ENCODE measurements at places on chromosomes 2 and 18.

DNA sequence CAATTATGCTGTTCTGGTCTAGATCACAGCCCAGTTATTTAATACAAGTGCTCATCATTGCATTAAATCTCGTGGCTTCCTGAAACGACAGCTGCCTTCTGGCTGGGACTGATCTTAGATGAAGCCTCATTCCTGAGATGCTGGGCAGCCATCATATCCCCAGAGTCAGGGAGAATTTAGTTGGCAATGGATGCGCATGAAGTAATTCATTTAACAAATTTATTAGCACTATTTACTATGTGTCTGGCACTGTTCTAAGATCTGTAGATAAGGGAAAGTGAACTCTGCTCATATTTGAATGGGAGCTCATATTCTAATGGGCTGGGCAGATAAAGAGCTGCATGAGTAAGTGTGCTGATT lies 244.7 kb downstream of the KCNS3 start:
- DNase-seq = no peak

GRCh38 chr2:204691911-204692510 lies 146.7 kb downstream of the PARD3B start:
- peak; percentile 68 for DNase-seq

- DNase-seq = no peak
These were observed 231.9 kb upstream of the MGAT5 start for GRCh38 chr2:134021830-134022524.

GRCh38 chr2:225040856-225041206 lies 1.4 kb downstream of the DOCK10 start:
- no peak for DNase-seq

GRCh38 chr2:122136056-122136455 lies 380.6 kb downstream of the TSN start:
- no peak for DNase-seq

DNA sequence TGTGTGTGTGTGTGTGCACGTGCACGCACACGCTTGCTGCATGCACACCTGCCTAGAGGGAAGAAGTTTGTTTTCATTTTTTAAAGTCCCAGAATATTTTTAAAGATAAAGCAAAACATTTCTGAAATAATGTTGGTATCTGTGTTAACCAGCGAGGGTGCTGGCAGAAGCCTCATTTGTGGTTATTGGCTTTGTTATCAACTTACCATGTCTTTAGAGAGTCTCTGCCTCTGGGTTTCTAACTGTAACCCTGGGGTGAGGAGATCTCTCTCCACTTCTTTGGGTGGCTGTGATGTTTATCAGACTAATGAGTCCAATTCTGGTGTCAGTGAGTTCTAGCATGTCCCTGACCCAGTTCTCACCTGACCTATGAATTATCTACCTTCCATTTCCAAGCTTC lies 927.6 kb upstream of the FANCL start:
- DNase-seq = no peak

- no peak for DNase-seq
These were observed 110.9 kb downstream of the CABYR start for GRCh38 chr18:24249716-24250115.

GRCh38 chr2:238596571-238597551 lies 170.1 kb downstream of the ASB1 start:
- DNase-seq = peak; percentile 94

GRCh38 chr2:223079925-223080324 lies 27.9 kb downstream of the KCNE4 start:
- no peak for DNase-seq

- no peak for DNase-seq
These were observed 288.9 kb upstream of the EPAS1 start for GRCh38 chr2:46008091-46008870.

- DNase-seq = no peak
These were observed 93.5 kb downstream of the COPS8 start for GRCh38 chr2:237179161-237179560.

DNA sequence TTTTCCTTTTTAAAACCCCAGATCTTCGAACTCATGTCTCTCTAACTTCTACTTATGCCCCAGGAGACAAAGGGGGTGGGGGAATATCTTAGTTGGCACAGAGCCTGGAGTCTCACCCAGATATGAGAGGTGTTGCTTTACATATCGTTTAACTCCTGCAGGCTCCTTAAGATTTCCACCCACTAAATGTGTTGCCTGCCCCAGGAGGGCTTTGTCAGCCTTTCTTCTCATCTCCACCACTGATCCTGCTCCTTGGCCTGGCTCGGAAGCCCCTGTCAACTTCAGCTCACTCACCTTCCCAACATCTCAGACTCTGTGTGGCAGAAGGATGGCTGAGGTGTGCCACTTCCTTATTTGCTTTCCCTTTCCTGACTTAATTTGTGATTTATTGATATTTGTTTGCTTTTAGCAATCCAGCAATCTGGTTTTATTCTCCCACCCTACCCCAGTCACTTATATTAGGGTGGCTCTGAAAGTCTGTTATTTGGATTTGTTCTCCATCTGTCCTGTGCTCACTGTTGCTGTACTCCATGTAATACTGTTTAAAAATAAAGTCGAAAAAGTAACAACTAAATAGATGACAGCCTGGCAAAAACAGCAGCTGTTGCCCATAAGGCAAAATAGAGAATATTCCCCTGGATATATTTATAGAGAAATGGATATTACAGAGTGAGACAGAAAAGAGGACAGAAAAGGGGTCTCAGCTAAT lies 200.6 kb downstream of the ZBTB7C start:
- DNase-seq = no peak

DNA sequence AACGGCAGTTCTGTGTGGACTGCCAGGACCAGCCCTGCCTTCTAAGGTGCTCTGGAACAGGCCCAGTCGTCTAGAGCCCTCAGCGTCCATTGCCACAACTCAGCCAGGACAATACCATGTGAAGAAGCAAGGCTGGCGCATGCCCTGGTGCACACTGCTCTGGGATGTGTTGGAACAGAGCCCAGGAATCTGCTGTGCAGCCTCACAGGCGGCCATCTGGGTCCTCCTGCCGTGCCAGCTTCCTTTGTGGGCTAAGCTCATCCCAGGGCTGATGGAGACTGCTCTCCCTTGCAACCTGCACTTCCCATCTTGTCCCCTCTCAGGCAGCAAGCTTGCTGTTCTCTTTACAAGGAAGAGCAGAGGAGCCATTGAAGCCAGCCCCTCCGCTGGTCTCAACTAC lies 246.4 kb upstream of the PXDN start:
- DNase-seq = peak; percentile 15

DNA sequence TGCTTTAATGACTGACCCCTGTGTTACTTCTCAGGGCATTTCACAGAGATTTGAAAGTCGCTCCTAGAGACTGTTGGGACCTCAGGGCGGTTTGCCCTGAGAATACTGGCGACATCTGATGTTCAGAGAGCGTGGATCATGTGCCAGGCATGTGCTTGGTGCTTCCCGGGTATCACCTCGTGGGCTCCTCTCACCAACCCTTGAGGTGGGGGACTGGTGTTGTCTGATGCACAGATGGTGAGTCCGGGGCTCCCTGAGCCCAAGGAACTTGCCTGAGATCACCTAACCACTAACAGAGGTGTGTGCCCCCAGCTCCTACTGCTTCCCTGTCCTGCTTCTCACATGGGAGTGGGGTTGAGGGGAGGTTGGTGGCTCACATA lies 16.2 kb downstream of the ATOH8 start:
- DNase-seq = no peak

DNA sequence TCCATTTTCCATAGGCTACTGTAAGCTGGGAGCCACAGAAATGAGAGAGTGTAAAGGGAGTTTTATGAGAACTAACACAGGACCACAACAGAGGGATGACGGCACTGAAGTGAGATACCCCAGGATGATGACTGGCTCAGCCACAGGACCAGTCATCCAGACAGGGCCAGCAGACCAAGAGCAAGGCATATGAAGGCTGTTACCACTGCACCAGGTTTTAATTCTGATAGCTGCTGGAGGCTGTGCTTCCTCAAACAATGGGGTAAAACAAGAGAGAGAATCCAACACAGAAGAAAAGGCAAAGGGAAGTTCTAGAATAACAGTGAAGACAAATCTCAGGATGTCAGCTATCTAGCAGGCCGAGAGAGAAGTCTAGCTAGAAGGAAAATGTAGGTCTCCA lies 94.9 kb downstream of the BCL2 start:
- DNase-seq = no peak

DNA sequence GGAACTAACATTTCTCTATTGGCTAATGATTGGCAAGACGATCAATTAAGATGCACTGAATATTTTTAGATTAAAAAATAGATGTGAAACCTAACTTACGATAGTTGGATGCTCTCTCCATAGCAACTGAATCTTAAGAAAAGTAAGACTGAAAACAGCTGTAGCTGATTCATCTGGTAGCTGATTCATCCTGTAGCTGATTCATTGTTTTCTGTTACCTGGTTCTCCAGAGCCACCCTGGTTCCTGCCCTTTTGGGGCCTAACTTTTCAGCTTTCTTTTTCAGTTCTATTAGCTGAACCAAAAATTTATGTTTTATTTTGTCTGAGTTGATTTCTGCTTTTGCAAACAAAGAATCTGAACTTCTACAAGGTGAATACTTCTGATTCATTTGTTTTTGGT lies 22.7 kb upstream of the SPR start:
- DNase-seq = no peak

DNA sequence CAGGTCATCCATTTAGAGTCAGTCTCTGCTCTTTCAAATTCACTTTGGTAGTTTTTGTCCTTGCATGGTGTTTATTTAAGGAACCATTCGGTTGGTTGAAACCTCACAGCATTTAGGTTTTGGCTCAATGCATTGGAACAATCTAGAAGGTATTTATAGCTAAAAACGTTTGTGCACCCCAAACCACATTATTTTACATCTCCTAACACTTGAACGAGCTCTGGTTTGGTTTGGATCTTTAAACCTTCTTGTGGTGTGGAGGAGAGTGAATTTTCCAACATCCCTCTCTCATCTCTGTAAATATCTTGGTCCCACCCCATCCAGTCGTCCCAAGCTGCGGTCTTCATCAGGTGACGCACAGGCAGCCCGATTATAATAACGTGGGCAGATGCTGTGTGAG lies 287.9 kb downstream of the LPIN1 start:
- DNase-seq = no peak

DNA sequence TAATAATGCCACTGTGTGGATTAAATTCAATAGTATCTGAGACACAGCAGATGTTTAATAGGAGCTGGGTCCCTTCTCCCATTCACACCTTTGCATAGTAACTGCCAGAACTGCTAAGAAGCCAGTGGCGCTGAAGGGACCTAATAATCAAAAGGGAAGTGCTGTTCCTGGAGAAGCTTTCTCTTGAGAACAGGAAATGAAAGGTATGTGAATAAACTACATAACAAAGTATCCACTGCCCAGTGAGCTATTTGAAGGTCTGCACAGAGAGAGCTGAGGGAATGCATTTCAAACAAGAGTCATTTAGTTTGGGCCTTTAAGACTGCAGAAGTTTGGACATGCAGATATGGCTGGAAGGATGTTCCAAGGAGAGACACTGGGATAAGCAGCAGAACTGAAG lies 56.1 kb upstream of the KIDINS220 start:
- DNase-seq = no peak

GRCh38 chr2:11933854-11934253 lies 187.4 kb downstream of the LPIN1 start:
- no peak for DNase-seq

DNA sequence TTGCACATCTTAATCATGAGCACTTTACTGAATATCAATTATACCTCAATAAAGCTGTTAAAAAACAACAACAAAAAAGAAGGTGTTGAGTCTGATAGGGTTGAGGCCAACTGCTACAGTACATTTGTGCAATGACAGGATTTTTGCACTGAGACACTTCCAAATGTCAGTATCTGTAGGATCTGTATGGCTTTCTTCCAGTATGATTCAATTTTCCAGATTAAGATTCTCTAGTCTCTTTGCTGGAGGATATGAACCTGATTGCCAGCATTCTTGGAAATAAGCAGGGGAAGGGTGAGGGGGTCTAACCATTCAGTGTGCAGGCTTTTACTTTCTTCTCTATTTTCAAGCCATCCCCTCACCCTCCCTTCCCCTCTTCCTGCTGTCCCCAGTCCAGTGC lies 85.1 kb downstream of the SEMA4F start:
- DNase-seq = no peak

- peak; percentile 78 for DNase-seq
These were observed 35.4 kb downstream of the SULT1C4 start for GRCh38 chr2:108412995-108413710.

GRCh38 chr2:9095690-9096089 lies 92.2 kb upstream of the MBOAT2 start:
- no peak for DNase-seq

DNA sequence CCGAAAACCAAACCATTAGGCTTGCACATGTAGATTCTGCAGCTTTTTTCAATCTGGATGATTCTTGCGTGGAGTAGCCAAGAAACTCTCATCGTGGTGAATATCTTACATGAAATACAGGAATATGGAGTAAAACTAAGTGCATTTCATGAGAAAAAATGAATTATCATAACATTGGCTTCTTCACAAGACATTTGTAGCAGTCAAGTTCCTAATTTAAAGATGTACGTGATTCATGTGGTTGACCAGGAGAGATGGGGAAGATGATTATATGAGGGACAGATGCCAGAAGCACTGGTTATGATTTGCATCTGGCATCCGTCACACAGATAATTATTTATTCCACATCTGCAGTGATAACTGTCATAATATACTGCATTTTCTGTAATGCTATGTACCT lies 90.4 kb downstream of the ANTXR1 start:
- DNase-seq = no peak

- DNase-seq = no peak
These were observed 136.9 kb downstream of the CDH20 start for GRCh38 chr18:61470031-61470674.

GRCh38 chr2:129056309-129056958 lies 737.8 kb upstream of the HS6ST1 start:
- no peak for DNase-seq

GRCh38 chr2:155766342-155767115 lies 566.0 kb downstream of the NR4A2 start:
- no peak for DNase-seq

DNA sequence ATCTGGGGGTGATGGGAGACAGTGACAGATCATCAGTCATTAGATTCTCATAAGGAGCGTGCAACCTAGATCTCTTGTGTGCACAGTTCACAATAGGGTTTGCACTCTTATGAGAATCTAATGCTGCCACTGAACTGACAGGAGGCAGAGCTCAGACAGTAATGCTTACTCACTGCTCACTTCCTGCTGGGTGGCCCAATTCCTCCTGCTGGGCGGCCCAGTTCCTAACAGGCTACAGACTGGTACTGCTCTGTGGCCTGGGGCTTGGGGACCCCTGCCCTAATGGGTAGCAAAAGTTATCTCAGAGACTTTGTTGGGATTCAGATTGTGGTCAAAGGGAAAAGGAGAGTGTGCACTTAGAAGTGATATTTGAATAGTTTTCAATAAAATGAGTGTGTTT lies 840.1 kb upstream of the ID2 start:
- no peak for DNase-seq

DNA sequence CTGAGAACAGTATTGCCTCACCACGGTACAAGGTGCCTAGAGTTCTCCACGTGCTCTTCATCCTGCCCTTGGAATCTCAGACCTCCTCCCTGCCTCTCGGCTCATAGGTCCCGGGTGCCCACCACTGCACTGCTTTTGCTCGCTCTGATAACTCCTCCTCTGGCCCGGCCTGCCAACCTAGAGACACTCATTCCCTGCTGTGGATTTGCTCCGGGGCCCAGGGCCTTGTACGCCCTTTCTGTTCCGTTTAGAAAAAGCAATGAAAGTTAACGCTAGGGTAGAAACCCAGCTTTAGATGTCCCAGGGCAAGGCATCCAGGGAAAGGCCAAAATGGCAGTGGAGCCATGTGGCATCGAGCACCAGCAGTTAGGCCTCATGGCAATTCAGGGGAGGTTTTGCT lies 253.9 kb downstream of the VAPA start:
- DNase-seq = no peak

All from epithelial cell of proximal tubule (primary cell).